ENCODE measurements at places on chromosomes 7 and 10. TPM values are rescaled to one million over a fixed set of nuclear protein-coding genes. Genes with fewer than 3 reads are reported as not detected.

Gene CPVL
- total RNA-seq: 4.4 TPM

Gene UPK3B
- total RNA-seq: 4.4 TPM

Gene OR2A1
- total RNA-seq: not detected

GRCh38 chr7:115827305-115828045, 203.1 kb downstream of the TFEC start:
- no peak for DNase-seq

DNA sequence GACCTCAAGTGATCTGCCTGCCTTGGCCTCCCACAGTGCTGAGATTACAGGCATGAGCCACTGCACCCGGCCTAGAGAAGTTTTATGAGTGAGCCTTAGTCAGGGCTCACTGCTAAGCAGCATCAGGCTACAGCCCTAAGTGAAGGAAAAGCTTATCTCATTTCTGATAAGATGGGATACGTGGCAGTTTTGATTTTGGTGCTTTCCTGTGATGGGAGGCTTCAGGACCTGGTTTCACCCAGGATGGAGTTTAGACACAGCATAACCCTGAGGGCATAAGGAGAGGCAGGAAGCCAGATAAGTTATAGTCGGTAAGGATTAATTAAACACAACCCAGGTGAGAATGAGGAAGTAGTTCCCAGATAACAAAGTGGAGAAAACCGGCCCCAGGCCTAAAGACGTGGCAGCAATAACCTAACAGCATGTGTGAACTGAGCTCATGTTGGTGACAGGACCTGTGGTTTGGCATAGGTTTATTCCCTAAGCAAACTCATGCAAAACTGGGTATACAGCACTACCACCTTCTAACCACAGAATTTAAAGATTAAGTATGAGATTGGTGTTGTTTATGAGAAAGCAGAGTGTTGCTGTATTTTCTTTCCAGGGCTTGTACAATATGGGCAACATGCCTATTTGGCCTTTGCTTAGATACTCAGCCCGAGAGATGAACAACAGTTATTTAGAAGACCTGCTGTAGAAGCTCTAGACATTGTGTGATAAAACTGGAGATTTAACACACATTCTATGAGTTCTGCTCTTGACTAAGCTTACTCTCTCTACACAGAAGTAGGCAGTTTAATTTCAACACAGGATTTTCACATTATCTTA, 119.4 kb downstream of the COL28A1 start:
- no peak for DNase-seq

DNA sequence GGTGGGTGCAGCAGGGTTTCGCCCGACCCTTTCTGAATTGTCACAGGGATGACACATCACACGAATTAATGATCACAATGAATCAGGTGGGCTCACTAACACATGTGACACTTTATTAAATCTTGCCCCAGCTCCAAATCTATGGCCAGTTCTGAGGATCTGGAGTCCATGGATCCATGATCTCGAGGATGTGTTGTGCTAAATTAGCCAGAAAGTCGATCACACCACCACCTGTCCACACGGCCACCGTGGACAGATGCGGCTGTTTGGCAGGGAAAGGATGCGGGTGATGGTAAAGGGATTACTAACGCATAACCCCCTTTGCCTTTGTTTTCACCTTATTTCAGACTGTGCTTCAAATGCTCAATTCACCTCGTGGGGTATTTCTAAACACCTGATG, 96.4 kb downstream of the COBL start:
- DNase-seq: no peak

- DNase-seq: no peak
Observed at GRCh38 chr7:80677629-80678028, 39.2 kb downstream of the CD36 start.

GRCh38 chr7:132226046-132226956, 350.0 kb downstream of the PLXNA4 start:
- no peak for DNase-seq

DNA sequence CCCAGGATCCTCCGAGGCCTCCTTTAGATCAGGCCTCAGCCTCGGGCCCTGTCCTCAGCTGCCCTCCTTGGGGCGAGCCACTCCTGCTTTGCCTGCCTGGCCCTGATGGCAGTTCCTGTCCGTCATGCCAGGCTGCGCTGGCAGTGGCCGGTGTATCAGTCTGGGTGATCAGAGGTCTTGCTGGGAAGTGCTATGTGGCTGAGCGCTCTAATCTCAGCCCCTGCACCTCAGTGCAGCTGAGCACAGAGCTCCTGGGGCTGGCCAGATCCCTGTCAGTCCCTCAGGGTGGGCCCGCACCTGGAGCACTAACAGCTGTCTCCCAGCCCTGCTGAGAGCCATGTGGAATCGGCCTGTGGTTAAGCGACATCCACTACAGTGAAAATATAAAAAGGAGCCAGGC, 14.8 kb upstream of the CFAP46 start:
- DNase-seq: no peak

- DNase-seq: no peak
Observed at GRCh38 chr7:1430056-1430845, 29.0 kb downstream of the MICALL2 start.
